ENCODE measurements at places on chromosomes 1 and 21. TPM values are rescaled to one million over a fixed set of nuclear protein-coding genes. Genes with fewer than 3 reads are reported as not detected.

DNA sequence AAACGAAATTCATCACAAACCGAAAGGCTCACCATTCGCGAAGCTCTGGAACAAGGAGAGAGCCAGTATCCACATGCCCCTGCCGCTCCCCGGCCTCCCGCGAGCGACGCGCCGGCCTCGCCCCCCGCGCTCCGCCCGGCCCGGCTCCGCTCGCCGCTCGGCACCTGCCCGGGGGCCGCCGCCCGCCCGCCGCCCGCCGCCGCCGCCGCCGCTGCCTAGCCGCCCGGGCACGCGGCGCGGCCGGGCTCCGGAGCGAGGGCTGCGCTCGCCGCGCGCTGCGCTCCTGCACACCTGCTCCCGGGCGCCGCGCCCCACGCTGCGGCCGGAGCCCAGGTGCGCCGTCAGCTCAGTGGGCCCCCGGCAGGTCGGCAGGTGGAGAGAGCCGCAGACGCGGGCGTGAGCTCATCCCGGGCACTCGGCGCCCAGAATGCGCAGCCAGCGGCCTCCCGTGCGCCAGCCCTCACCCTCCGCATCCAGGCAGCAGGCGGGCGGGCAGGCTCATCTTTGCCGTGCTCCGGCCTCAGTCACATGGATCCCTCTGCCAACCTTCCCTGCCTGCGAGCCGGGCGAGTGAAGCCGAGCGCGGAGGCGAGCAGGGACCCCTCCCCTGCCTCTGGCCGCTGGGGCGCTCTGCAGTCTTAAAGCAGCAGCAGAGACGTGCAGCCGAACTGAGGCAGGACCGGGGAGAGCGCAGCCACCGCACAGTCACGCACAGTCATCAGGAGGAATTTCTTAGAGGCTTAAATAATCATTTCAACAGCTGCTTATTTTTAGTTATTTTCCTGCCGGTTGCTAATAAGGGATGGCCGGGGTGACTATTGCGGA lies at the start of gene DSCAM:
Gene DSCAM (minus strand): TSS at position 572 of the 825 bp plus-strand sequence. CDS start 497 bp downstream, at position 75.
- no peak within 1 kb of the TSS for H3K4me3 ChIP-seq
- H3K27me3 ChIP-seq = peaks cover 31% of the 10 kb centered on the region
- no peak for DNase-seq
- no peaks in the 10 kb centered on the region for H3K36me3 ChIP-seq
- no peaks in the 10 kb centered on the region for H3K4me1 ChIP-seq

DNA sequence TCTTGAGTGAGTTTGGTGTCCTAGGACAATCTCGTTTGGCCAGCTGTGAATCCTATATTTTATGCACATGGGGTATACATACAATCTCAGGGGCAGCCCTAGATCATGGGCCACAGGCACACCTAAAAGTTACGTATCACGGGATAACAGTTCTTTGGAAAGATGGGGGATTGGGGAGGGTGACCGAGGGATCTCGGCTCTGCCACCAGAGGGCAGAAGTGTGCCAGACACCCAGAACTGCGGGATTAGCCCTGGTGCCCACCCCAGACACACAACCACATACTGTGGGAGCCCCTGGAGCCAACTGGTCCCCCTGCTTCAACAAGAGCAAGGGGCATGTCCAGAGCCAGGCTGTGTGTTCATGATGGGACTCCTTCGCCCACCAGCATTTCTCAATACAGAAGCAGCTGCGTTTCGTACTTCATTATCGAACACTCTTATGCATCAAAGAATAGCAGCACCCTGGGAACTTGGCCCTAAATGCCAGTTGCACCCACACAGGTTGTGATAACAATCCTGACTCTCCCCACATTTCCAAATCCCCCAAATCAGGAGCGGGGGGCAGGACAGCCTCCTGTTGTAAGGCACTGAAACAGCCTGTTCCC lies 37.4 kb downstream of the TMCO4 start:
- H3K27ac ChIP-seq = no peak overlapping the region
- H3K27me3 ChIP-seq = no peaks in the 10 kb centered on the region
- peak; percentile 43 for DNase-seq
- H3K4me1 ChIP-seq = peaks cover 5% of the 10 kb centered on the region
- no peak overlapping the region for H3K4me3 ChIP-seq
- no peaks in the 10 kb centered on the region for H3K36me3 ChIP-seq

- DNase-seq = no peak
- H3K36me3 ChIP-seq = no peaks in the 10 kb centered on the region
- no peak overlapping the region for H3K27ac ChIP-seq
Measured at GRCh38 chr1:28855469-28855951, 43.5 kb downstream of the OPRD1 start.

Gene AJAP1
- total RNA-seq = not detected

Gene AADACL3
- not detected for total RNA-seq

DNA sequence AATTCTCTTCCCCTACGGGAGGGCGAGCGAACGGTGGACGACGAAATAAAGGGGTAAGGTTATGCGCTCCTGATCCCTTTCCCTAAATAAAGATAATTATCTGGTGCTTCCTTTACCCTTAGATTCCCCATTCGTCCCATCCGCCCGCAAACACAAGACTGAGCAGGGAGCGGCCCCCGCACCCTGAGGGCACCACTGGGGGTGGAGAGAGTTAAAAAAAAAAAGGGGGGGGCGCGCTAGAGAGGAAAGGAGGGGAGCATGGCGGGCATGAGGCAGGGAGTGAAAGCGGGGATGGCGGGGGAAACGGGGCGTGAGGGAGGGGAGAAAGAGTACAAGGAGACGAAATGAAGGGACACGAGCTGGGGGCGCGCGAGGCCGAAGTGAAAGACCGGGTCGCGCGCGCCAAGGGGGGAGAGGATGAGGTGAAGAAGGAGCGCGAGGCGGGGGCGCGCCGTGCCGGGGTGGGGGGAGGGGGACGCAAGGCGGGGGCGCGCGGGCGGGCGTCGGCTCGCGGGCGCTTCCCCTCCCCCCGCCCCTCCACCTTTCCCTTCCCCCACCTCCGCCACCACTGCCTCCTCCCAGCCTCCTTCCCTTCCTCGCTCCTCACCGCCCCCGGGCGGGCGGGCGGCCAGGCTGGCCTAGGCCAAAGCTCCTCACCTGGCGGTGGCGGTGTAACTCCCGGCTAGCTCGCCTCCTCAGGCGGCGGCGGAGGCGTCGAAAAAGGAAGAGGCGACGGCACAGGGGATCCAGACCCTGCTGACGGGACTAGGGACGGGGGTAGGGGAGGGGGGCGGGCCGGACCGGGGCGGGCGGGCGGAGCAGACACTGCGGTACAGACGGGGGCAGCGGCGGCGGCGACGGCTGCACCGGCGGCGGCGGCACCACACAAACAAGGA lies 448 bp downstream of the GATAD2B start:
- peak overlapping the region; percentile 95 for H3K27ac ChIP-seq
- peaks cover 16% of the 10 kb centered on the region for H3K36me3 ChIP-seq
- peaks cover 47% of the 10 kb centered on the region for H3K4me1 ChIP-seq
- no peak for DNase-seq
- H3K27me3 ChIP-seq = no peaks in the 10 kb centered on the region
- peak overlapping the region; percentile 96 for H3K4me3 ChIP-seq

- H3K4me3 ChIP-seq = no peak overlapping the region
- H3K27ac ChIP-seq = no peak overlapping the region
- H3K36me3 ChIP-seq = peaks cover 25% of the 10 kb centered on the region
- peaks cover 62% of the 10 kb centered on the region for H3K4me1 ChIP-seq
- H3K27me3 ChIP-seq = no peaks in the 10 kb centered on the region
Measured at GRCh38 chr1:248821101-248821500, 4.6 kb downstream of the SH3BP5L start.
